ENCODE measurements at places on chromosomes 1 and 21.

GRCh38 chr1:94068096-94068998 is 52.6 kb downstream of the ABCA4 start:
- no peak for DNase-seq

GRCh38 chr1:28071813-28072212 is 16.6 kb downstream of the EYA3 start:
- DNase-seq = no peak

- no peak for DNase-seq
Observed at GRCh38 chr1:44785501-44786137, 2.4 kb downstream of the BEST4 start.

DNA sequence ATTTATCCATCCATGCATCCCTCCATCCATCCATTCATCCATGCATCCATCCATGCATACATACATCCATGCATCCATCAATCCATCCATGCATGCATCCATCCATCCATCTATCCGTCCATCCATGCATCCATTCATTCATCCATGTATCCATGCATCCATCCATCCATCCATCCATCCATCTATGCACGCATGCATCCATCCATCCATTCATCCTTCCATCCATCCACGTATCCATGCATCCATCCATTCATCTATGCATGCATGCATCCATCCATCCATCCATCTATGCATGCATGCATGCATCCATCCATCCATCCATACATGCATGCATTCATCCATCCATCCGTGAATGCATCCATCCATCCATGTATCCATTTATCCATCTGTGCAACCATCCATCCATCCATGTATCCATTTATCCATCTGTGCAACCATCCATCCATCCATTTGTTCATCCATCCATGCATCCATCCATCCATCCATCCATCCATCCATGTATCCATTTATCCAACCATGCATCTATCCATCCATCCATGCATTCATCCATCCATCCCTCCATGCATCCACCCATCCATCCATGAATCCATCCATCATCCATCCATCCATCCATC is 30.3 kb upstream of the TINAGL1 start:
- no peak for DNase-seq

- no peak for DNase-seq
Observed at GRCh38 chr21:37276377-37276776, 9.2 kb upstream of the VPS26C start.

GRCh38 chr21:24824209-24824608 is 783.1 kb downstream of the MRPL39 start:
- no peak for DNase-seq

- no peak for DNase-seq
Observed at GRCh38 chr1:221440658-221441057, 301.2 kb downstream of the DUSP10 start.

DNA sequence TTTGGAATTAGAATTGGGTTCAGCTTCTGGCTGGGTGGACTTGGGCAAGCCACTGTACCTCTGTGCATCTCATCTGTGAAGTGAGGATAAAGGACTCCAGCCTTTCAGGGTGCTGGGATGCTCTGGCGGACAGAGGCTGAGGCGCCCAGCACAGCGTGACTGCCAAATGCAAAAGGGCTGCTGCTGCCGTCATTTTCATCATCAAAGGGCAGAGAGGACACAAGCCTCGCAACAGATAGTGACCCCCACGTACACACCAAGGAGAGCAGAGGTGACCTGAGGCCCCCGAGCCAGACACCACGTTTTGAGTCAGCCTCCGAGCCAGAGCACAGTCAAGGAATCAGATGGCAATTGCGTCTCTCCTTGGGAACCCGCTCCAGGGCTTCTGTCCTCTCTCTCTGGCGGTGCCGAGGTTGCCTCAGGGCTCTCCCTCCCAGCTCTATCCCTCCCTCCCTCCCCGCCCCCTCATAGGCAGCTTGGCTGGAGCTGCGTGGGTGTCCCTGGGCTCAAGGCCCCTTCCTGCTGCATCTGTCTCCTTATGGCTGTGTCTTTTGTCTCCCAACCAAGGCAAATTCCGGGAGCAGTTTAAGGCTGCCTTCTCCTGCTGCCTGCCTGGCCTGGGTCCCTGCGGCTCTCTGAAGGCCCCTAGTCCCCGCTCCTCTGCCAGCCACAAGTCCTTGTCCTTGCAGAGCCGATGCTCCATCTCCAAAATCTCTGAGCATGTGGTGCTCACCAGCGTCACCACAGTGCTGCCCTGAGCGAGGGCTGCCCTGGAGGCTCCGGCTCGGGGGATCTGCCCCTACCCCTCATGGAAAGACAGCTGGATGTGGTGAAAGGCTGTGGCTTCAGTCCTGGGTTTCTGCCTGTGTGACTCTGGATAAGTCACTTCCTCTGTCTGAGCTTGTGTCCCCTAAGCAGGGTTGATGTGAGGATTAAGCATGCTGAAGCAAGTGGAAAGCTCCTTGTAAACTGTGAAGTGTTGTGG is 9.0 kb downstream of the HCRTR1 start:
- no peak for DNase-seq

DNA sequence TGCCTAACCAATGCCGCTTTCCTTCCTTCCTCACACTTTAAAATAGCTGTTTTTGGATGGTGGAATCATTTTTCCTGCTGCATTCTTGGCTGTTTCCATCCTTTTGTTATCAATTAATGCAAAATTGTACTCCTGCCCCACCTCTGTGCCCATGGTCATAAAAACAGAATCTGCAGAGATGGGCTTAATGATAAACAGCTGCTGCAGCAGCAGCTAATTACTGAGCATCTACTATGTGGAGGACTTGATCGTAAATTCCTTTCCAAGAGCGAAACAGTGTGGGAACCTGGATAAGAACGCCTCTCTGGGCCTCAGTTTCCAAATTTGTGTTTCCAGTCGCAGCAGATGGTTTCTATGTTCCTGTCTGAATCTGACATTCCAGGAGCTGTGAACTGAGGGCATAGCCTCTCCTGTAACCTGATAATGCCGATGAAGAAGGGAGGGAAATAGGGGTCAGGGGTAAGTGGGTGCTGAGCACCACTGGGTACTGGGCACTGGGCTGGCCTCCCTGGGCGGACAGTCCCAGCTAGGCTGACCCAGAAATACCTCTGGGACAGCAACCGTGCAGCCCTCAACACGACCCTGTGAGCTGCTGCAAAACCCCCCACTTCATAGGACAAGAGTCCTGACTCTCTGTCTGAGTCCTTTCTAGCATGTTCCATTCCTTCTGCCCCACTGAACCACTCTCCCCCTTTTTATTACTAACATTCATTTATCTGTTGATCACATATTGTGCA is 121.7 kb downstream of the DMRTB1 start:
- DNase-seq = no peak

GRCh38 chr21:40688106-40688864 is 158.7 kb downstream of the DSCAM start:
- DNase-seq = no peak

- no peak for DNase-seq
Observed at GRCh38 chr1:217364220-217364619, 266.7 kb downstream of the GPATCH2 start.

DNA sequence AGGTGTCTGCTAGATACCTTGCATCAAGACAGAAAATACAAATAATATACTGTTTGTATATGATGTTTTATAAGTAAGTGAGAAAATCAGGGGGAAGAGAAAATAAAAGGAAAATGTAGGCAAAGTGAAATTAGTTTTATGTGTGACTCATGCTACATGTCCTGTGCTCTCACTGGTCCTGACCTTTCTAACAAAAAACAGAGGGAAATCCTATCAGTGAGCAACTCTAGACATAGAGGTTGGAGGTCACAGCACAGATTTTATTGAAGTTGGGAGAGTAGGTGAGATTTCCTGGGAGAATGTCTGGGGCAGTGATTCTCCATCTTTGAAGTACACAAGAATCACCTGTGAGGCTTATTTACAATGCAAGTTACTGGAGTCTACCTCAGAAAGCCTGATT is 9.5 kb downstream of the SCCPDH start:
- no peak for DNase-seq

DNA sequence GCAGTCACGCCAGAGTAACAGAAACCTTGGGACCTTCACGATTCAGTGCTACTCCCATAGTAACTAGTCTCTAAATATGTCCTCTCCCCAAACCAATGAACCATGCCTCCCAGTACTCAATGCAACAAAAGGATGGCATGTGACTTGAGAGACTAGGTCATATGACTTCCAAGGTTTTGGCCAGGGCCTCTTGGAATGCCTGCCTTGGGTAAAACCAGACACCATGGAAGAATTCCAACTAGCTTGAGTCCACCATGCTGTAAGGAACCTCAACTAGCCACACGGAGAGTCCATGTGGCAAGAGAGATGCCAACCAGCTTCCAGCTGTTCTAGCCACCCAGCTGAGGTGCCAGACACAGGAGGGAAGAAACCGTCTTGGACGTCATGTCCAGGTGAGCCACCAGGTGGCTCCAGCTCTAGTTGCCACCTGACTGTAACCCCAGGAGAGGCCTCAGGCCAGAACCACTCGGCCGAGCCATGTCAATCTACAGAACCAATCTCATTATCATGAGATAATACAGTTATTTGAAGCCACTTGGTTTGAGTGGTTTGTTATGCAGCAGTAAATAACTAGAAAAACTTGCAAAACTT is 115.0 kb downstream of the SYF2 start:
- no peak for DNase-seq

DNA sequence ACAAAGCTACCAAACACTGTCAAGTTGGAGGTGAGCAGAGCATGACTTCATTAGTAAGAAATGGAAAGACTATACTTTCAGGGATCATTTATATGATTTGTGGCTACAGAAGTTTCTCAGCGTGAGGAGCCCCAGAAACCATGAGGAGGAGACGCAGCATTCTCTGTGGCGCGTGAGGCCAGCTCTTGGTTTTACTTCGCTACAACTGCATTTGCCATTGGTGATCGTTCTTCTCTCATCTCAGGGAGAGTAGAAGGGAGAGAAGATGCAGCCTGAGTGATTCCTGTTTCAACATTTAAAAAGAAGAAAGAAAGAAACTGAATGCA is 94.5 kb upstream of the ATP1A1 start:
- DNase-seq = no peak

DNA sequence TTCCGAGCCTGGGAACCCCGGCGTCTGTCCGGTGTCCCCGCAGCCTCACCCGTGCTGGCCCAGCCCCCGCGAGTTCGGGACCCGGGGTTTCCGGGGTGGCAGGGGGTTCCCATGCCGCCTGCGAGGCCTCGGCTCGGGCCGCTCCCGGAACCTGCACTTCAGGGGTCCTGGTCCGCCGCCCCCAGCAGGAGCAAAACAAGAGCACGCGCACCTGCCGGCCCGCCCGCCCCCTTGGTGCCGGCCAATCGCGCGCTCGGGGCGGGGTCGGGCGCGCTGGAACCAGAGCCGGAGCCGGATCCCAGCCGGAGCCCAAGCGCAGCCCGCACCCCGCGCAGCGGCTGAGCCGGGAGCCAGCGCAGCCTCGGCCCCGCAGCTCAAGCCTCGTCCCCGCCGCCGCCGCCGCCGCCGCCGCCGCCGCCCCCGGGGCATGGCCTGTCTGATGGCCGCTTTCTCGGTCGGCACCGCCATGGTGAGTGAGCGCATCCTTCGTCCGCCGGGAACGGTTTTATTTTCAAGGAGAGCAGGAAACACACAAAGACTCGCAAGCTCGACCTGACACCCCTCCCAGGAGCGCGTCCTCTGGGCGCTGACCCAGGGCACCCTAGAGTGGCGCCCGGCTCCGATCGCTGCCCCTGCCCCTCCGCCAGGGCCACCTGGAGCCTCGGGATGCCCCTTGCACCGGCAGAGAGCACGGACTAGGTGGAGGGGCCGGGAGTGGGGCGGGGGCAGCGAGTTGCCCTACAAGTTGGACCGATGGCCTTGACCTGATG is at the start of gene ABCG1:
Gene ABCG1, plus strand, starts transcription at position 305 of the 770 bp plus-strand sequence. Its CDS starts 123 bp downstream, at position 428.
- DNase-seq = no peak

DNA sequence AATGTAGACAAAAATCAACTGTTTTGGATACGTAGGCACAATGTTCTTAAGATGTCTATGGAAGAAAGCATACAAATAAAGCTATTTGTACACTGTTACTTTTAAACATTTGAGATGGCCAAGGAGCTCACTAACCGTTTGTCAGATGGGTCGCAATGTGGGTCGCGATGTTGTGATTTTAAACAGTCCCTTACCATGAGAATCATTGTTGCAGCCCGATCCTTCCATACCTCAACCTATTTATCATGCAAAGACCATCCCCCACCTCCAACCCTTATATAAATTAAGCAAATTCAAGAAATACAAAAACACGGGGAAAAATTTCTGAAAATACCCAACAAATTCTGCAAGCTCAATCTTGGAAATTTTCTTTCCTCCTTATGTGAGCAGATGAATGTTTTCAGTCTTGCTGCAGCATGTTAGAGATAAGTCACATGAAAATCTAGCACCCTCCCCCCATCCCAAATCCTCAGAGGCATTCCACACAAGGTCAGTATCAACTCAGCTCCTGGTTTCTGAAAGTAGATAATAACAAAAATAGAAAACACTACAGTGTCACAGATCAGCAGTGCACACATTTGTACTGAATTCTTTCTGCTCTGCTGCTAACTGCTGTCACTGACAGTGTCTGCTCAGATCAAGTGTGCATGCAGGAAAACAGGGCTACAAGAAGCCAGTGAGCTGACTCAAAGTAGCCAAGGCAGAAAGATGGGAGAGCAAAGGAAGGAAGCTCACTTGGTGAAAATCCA is 92.9 kb upstream of the TTC39A start:
- DNase-seq = no peak

GRCh38 chr1:9119745-9120144 is 9.2 kb downstream of the GPR157 start:
- no peak for DNase-seq

GRCh38 chr1:226064816-226065248 is 2.3 kb downstream of the H3-3A start:
- no peak for DNase-seq

- no peak for DNase-seq
Observed at GRCh38 chr1:192170196-192170984, 12.1 kb downstream of the RGS18 start.

DNA sequence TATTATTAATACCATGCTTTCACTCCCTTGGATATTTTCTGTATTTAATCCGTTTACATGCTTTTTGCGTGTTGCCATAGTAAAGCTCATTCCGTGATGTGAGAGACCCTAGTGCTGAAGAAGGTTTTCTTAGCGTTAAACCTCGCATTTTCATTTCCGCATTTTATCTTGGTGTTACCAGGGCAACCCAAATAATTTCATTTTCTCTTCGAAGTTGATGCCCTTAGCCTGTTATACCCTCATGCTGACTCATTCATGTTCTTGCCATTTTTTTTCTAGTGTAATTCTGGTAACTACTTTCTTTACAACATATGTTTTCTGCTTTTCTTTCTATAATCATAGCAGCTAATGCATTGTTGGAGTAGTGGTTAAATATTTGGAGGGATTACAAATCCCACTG is 37.2 kb downstream of the LRRC8C start:
- no peak for DNase-seq

DNA sequence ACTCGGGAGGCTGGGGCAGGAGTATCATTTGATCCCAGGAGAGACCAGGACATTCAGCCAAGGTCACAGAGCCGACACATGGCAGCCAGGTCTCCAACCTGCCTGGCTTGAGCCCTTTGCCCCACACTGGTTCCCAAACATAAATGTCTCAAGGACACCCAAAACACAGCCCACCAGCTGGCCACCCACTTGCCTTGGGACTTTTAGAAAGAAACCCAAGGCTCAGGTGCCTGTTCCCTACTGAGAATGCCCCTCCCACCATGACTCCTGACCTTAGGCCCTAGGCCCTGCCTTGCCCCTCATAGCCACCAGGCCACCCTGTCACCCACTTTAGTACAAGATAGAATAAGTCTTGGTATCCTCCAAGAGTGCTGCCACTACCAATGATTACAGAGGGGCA is 41.9 kb upstream of the LRP8 start:
- no peak for DNase-seq
